ENCODE measurements at places on chromosomes 4 and X.

DNA sequence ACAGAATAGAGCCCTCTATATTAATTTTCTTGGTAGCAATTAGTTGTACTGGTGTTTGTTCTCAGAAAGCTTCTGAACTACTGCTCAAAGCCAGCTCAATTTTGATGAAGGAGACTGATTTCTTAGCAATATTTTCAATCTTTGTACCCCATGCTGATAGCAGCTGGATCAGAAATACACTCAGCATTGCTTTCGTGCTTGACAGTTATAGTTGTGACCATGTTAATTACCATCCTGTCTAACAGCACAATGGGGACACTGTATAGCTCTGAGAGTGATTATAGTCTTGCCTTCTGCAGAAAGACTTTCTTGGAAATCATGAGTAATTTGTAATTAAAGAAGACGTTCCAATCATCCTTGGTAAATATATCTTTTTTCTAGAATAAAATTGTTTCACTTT, 79.7 kb upstream of the GNPDA2 start:
- DNase-seq, result no peak

GRCh38 chrX:48715876-48716502, 19.5 kb downstream of the SUV39H1 start:
- DNase-seq, result peak; percentile 17

DNA sequence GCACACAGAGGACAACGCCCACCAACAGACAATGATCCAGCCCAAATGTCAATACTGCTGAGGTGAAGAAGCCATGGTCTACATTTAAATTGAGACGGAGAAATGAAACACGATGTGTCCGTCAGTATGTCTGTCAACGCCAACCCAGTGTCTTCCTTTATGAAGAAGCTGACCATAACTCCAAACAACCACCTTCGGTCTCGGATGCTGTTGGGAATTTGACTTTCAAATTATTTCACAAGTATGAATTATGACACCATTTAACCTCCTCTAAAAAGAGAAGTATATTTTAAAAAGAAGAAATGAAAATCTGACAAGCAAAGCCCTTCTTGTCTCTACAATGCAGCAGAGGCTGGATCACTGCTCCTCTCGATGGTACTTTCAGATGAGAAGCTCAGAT, 123.7 kb upstream of the MAP3K15 start:
- no peak for DNase-seq

GRCh38 chrX:30217465-30217864, 2.1 kb downstream of the MAGEB2 start:
- no peak for DNase-seq

- DNase-seq, result peak; percentile 19
Measured at GRCh38 chr4:3871181-3871852, 105.1 kb downstream of the ADRA2C start.

GRCh38 chr4:99821918-99822503, 5.4 kb downstream of the DAPP1 start:
- no peak for DNase-seq

GRCh38 chrX:133335027-133335426, 80.3 kb downstream of the GPC4 start:
- DNase-seq, result peak; percentile 14

- DNase-seq, result no peak
Measured at GRCh38 chr4:103024996-103025395, 5.5 kb upstream of the SLC9B1 start.

GRCh38 chrX:22053481-22053880, 21.4 kb downstream of the PHEX start:
- DNase-seq, result no peak

GRCh38 chr4:155709918-155710317, 43.3 kb downstream of the GUCY1A1 start:
- DNase-seq, result no peak

DNA sequence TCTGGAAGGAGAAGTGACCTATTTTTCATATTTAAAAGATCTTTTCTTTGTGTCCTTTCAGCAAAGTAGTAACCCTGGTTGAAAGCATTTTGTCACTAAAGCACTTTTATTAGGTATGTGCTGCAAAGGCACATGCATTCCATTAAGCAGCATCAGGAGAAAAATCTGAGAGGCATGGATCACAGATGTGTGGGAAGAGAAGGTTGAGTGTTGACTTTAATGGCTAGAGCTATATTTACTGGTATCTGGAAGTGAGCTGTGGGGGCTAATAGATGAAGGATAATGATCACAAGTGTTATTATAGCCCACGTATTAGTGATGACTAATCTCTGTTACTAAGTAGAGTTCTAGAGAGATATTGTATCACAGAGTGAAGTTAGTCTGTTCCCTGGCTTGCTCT, 1520.7 kb downstream of the ARAP2 start:
- no peak for DNase-seq

- DNase-seq, result no peak
Measured at GRCh38 chr4:138978600-138978999, 37.0 kb upstream of the NOCT start.

- no peak for DNase-seq
Measured at GRCh38 chr4:158884280-158884679, 115.5 kb downstream of the FNIP2 start.

- no peak for DNase-seq
Measured at GRCh38 chr4:87360338-87360935, 30.6 kb downstream of the HSD17B11 start.

- DNase-seq, result no peak
Measured at GRCh38 chr4:111602848-111603247, 542.4 kb upstream of the FAM241A start.

DNA sequence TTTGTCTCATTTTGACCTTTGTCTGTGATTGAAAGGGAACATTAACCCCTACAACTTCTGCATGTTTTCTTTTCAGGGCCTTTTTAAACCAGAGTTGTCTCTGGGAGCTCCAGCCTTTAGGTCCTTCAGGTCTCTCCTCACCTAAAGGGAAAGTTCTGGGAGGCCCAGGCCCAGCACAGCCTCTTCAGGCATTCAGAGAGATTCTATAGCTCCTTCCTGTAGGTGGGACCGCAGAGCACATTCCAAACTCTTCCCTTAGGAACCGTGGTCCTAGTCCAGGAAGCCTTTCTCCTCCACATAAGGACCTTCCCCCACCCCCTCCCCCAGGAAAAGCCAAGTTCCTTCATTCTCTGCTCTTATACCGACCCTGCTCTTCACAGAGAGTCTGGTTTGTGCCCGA, 14.9 kb downstream of the NKX6-1 start:
- no peak for DNase-seq

DNA sequence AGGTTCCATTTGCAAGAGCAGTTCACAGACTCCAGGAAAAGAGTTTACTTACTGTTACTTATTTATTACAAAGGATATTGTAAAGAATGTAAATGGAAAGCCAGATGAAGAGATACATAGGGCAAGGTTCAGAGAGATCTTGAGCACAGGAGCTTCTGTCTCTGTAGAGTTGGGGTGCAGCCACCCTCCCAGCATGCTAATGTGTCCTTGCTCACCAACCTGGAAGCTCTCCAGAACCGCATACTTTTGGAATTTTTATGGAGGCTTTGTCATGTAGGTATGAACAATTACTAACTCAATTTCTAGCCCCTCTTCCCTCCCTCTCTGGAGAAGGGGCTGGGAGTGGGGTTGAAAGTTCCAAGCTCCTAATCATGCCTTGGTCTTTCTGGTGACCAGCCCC, 857.2 kb downstream of the RPA4 start:
- no peak for DNase-seq

All from activated CD4-positive, alpha-beta T cell treated with anti-CD3 and anti-CD28 coated beads, Interleukin-2, amount 10 ng/mL, durations not matched to agents 7 days and 5 days (primary cell).